ENCODE measurements at places on chromosomes 5 and 9.

- DNase-seq, result no peak
Observed at GRCh38 chr9:90442723-90443122, 199.9 kb downstream of the DIRAS2 start.

GRCh38 chr5:115360046-115360685, 63.7 kb upstream of the CCDC112 start:
- DNase-seq, result no peak

- DNase-seq, result no peak
Observed at GRCh38 chr9:92680166-92681119, 10.5 kb upstream of the IPPK start.

DNA sequence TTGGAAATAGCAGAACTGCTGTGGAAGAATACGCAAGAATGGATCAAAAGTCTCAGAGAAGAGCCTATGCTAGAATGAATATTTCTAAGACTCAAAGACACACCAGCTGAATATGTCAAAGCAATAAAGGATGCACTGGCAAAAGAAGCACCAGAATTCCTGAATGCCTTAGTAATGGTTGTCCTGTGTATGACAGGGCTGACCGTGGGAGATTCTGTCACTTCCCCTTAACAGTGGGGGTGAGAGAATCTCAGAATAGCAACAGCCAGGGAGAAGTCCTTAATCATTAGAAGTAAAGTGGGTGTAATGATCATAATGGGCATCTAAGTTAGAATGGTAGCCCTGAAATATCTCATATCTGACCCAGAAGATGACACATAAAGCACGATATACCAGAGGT, 14.6 kb upstream of the PRR16 start:
- no peak for DNase-seq

DNA sequence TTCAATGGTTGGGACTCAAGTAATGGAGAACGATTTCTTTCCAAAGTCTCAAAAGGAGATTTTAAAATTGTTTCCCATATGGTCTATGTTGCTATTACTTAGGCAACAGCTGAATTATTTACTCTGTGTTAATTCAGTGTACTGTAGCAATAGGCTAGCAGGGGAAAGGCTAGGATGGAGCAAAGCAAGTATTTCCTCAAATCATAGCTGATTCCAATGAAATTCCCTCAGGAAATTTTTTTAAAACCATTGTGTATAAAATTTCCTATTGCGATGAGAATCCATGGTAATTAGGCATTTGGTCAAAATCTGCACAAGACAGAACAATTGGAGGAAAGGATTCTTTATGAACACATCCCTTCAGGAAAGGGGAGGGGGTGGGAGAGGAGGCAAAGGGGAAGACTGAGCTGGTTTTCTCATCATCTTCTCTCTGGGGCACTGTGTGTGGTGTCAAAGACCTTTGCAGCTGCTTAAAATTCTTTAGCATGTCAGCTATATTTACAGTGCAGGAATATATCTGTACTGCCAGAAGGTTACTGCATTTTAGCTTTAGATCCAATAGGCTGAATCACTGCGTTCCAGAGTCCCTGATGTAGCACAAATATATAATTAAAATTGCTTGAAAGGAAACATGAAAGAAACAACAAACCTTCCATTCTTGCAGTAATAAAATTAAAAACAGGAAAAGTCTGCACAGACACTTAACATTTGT, 95.3 kb downstream of the ZNF608 start:
- DNase-seq, result peak; percentile 69

DNA sequence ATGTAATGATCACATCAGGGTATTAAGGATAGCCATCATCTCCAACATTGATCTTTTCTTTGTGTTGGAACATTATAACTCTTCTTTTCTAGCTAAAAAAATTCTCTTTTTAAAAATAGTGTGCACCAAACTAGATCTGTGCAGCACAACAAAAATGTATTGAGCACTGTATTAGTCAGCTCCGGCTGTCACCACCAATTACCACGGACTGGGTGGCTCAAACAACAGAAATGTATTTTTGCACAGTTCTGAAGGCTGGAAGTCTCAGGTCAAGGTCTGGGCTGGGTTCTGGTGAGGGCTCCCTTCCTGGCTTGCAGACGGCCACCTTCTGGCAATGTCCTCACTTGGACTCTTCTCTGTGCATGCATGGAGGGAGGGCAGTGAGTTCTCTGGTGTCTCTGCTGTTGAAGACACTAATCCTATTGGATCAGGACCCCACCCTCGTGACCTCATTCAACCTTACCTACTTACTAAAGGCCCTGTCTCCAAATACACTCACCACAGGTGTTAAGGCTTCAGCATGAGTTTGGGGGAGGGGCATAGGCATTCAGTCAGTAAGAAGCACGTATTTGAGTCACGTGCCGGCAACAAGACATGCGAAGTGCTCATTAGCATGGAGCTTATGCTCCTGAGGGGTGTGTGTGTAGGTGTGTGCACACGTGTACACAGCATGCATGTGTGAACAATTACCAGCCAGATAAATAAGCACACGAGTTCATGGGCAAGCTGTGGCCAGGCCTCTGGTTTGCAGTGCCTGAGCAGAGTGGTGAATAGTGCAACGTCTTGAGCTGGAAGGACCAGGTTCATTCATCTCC, 89.4 kb upstream of the SH3PXD2B start:
- no peak for DNase-seq

DNA sequence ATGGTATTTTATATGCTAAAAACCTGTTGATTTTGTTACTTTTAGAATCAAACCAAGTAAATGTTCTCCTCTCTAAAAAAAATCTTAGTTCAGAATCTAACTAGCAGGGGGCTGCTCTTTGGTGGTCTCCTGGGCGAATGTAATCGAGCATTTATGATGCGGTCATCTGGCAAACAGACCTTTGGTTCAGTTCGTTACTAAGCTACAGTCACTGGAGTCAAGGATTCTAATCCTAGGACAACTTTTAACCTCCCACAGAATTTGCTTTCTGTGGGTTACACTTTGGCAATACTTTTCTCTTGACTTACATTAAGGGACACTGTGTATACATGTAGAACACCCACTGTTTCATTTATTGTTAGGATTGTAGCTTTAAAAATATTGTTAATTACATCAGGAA, 26.3 kb upstream of the FREM1 start:
- no peak for DNase-seq

- no peak for DNase-seq
Observed at GRCh38 chr5:166594567-166594966, 1696.9 kb upstream of the WWC1 start.

DNA sequence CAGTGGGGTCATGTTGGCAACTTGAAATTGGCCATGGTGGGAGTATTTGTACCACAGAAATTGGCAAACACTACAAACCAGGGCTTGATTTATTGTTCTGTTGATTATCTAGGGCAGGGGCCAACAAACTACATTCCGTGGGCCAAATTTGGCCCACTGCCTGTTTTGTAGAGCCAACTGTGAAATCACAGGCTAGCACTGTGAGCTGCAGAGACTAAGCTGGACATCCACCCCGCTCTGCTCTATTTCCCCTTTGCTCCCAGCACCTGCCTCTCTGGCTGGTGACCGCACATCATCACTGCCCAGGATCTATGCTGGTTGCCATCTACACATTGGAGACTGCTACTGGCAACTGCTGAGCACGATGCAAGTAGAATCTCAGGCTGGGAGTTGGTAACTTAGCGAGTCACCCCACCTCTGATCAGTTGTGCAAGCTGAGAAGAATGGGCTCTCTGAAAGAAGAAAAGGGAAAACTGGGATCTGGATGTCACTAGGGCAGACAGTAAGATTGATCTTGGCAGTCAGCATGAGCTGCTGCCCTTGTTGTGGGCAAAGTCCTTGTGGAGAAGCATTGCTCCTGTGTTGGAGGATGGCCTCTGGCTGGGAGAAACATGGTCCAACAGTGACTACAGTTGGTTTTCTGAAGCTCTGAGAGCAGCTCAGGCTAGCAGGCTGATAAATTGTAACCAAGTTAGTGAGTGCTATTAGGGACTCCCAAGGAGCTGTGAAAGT, 144.7 kb upstream of the RAD23B start:
- no peak for DNase-seq

DNA sequence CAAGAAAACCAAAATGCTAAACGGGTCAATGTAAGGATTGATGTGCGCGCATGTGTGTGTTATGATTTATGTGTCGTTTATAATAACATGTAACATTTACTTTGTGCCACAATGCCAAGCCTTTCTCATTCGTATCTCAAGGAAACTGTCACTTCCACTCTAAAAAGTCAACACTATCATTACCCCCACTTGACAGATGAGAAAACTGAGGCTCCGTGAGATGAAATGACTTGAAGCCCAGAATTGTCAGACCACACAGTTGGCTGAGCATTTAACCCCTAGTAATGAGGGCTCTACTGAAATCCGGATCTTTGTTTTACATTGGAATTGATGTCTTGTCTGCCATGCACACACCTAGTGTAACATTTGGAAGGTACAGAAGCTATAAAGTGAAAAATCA, 95.0 kb upstream of the LMX1B start:
- DNase-seq, result no peak

DNA sequence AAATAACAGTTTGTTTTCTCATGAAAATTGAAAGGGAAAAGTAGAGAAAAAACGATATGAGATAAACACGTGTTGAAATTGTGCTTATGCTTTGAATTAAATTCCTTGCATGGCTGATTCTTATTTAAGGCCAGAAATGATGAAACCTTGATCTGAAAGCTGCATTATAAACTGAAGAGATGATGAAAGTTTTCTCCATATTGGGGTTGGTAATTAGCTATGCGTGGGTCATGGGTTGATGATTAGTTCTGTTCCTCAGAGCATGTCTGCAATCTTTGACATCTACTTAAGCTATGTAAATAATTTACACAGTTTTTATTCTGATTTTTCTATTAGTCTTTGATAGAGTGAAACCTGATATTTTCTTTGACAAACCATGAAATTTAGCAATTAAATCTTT, 264.1 kb downstream of the CD180 start:
- DNase-seq, result no peak

GRCh38 chr9:98247831-98248657, 7.4 kb downstream of the TBC1D2 start:
- no peak for DNase-seq

- DNase-seq, result no peak
Observed at GRCh38 chr5:147734894-147735293, 47.6 kb downstream of the JAKMIP2 start.

DNA sequence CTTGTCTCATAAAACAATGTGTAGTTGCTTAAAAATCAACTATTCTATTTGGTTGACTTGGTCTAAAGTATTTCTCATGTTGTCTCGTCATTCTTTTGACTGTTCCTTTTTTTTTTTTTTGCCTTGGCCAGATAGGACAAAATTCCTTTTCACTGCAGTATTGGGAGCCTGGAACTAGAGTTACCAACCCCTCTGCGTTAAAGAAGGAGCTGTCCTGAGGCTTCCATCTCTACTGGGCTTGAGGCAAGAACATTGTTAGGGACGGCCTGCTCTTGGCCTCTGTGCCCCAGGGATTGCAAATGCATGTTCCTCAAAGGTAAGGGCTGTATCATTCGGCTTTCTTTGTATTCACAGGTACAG, 1.4 kb upstream of the NPR2 start:
- no peak for DNase-seq

- no peak for DNase-seq
Observed at GRCh38 chr9:2407450-2407849, 214.1 kb upstream of the VLDLR start.

DNA sequence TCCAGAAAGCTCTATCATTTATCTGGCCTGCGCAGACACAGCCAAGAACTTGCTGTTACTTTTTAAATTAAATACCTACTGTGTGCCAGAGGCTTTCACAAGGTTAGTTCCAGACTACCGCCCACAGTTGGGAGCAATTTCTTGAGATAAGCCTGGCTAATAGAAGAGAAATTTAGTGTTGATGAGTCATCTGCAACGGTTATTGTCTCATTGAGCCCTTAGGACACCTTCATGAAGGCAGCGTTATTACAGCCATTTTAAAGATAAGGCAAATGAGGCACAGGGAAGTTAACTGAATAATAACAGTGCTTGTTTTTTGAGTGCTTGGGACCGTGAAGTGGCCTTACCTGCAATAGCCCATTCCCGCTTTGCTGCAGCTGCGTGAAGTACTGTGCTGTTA, 292.9 kb upstream of the MSX2 start:
- DNase-seq, result no peak

GRCh38 chr5:68330574-68330973, 115.0 kb downstream of the PIK3R1 start:
- DNase-seq, result no peak

DNA sequence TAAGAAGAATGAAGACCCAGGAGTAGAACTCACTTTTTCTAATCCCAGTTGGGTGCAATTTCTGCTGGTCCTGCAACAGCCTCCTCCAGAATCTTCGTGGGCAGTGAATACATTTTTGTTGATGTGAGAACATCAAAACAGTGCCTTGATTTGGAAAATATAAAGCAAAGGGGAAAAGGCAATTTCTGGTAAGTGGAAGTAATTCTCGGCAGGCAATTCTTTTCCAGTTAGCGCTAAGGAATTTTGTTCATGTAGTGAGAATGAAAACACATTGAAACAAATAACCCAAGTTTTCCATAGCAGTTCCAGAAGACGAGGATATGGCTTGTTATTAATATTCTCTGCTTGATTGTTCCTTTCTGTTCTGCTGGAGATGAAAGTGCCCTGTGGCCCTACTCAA, 178.7 kb downstream of the SPATA31D1 start:
- DNase-seq, result no peak

GRCh38 chr5:31585895-31586270, 53.0 kb upstream of the PDZD2 start:
- DNase-seq, result no peak

DNA sequence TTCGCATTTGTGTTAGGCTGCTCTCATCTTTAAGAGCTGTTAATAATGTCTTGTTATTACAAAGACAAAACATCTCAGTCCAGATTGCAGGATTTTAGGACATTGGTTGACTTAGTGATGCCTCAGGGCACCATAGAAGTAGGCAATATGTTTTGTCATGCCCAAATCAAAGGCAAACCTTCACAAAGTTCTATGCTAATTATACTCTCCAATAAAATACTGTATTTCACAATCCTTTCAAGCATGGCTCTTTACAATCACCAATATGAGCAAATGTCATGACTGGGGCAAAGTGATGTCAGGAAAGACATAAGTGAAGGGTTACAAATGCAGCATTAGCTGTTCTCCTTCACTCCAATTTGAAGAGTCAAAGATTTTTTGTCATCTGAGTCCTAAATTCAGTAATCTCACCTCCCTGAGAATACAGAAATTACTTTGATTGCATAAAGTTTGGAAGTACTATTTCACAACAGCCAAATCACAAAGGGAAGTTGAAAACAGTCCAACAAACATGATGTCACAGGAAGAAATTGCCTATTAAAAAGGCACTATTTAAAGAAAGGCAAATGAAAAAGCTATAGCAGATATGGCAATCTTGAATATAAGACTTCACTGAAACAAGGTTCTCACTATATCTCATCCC, 303.2 kb downstream of the PRR16 start:
- DNase-seq, result peak; percentile 34

GRCh38 chr9:113542741-113543140, 79.2 kb downstream of the RGS3 start:
- DNase-seq, result no peak

Data from AG09319 (cell line).